Omental fat pad (tissue), 4 donors: ENCODE measurements at places on chromosomes 12 and 14. TPM values are rescaled to one million over a fixed set of nuclear protein-coding genes. Genes with fewer than 3 reads are reported as not detected.
A peak's percentile ranks its signal among the peaks of the same experiment; 100 is the strongest.

The POP5 gene
- 29.9 TPM for total RNA-seq

The OSGEP gene
- total RNA-seq = 30.9 TPM

The KLRC3 gene
- total RNA-seq = not detected

DNA sequence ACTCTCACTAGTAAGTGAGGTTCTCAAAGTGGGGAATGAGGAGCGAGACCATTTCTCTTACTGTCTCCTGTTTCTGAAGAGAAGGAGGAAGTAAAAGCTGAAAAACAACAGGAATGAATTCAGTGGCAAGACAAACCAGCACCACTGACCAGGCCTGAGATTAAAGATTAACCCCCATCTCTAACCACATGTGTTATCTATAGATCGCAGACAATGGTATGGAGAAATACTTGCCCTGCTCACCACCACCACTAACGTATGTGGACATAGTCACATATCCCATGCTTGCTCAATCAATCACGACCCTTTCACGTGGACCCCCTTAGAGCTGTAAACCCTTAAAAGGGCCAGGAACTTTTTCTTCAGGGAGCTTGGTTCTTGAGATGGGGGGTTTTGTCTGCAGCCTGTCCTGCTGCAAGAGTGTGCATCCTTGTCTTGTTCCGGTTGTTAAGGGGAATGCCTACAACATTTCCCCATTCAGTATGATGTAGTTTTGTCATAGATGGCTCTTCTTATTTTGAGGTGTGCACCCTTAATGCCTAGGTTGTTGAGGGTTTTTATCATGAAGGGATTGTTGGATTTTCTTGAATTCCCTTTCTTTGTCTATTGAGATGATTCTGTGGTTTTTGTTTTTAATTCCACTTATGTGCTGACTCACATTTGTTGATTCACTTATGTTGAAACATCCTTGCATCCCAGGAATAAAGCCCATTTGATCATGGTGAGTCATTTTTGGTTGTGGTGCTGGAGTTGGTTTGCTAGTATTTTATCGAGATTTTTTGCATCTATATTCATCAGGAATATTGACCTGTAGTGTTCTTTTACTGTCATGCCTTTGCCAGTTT is 698.8 kb upstream of the LMO3 start:
- no peak for DNase-seq

- no peak for DNase-seq
These were observed 30.1 kb downstream of the VCPKMT start for GRCh38 chr14:50086321-50086711.

- no peak for DNase-seq
These were observed 1374.6 kb downstream of the FSCB start for GRCh38 chr14:43132441-43132840.

DNA sequence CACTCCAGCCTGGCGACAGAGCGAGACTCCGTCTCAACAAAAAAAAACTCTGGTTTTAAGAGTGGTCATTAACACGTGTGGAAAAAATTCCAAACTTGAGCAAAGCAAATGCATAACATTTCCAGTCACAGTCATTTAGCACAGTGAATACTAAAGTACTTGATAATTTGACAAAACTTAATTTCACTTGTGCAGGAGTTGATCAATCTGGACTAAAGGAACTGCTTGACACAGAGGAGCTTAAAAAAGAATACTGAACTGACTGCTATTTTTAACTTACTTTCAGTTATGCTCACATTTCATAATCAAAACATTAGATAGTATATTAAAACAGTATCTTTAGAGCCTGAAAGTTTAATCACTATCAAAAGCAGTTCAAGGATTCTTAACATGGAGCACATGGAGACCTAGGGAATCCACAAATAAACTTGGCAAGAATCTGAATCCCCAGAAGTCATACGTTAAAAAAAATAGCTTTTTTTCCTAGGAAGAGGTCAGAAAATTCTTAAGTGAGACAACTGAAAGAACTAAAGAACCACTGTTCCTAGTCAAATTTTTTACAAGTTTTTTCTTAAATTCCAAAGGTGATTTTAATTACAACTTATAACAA is 7.4 kb downstream of the UBE2N start:
- DNase-seq = no peak

GRCh38 chr14:51188566-51189185 is 51.4 kb upstream of the TMX1 start:
- DNase-seq = no peak

The APAF1 gene
- 24.3 TPM for total RNA-seq

GRCh38 chr12:94839347-94839746 is 164.2 kb downstream of the NDUFA12 start:
- no peak for DNase-seq

The PTGDR gene
- 0.74 TPM for total RNA-seq

DNA sequence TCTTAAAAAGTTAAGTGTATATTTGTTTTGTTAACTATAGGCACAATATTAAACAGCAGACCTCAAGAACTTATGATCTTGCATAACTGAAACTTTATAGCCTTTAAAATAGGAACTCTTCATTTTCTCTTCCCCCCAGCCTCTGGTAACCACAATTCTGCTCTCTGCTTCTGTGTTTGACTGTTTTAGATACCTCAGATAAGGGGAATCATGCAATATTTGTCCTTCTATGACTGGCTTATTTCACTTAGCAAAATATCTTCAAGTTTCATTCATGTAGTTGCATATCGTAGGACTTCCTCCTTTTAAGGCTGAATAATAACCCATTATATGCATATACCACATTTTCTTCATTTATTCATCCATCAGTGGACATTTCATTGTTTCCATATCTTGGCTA is 131.3 kb downstream of the PTPRO start:
- no peak for DNase-seq

The NRIP2 gene
- total RNA-seq = 0.46 TPM

The KCNK10 gene
- not detected for total RNA-seq

GRCh38 chr12:123478762-123479161 is 20.8 kb downstream of the SNRNP35 start:
- DNase-seq = no peak

DNA sequence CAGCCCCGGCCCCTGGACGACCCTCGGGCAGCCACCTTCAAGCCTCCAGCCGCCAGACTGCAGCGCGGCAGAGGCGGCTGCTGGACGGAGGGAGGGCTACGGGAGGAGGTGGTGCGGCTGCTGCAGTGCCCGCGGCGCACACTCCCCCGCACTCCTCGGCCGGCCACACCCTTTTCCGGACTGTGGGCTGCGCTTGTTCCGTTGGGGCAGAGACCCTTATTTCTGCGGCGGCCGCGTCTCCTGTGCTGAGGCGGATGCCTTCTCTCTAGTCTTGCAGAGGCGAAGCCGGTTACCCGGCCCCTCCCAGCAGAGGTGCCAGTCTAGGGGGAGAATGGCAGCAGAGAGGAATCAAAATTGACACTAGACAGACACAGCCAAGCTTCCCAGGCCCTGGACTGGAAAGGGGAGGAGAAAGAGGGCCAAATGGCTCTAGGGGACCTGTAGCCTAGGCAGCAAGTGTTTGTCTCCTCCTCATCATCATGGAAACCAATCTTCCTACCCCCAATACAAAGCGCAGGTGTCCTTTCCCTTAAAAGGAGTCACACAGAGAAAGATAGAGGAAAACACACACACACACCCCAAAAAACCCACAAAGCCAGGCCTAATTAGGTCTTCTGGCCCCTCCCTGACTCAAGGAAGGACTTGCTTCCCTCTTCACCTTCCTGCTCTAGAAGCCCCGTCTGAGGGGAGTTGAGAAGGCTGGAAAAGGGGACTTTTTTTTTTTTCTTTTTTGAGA is 1.3 kb downstream of the ESYT1 start:
- DNase-seq = no peak

- DNase-seq = no peak
These were observed 584.1 kb downstream of the LRFN5 start for GRCh38 chr14:42190744-42191143.

- DNase-seq = no peak
These were observed 121.8 kb downstream of the TBC1D30 start for GRCh38 chr12:64946132-64946829.

- no peak for DNase-seq
These were observed 32.8 kb downstream of the MIA2 start for GRCh38 chr14:39266525-39266870.

The CDK4 gene
- total RNA-seq = 96.2 TPM

DNA sequence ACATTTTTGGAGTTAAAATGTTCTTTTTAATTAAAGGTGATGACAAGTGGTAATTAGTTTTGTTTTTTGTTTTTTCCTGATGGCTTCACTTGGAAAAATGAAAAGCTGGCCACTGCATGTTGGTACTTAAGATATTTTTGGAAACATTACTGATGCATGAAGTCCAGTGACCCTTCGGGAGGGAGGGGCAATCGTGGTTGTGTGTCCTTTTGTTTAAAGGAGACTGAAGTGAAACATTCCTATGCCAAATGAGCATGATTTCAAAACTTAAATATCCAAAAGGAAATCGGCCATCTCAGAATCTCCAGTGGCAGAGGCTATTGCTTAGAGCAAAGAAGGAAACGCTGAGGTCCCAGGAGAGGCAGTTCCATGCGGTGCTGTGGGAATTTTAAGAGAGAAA is 20.1 kb downstream of the LTBP2 start:
- DNase-seq = no peak

DNA sequence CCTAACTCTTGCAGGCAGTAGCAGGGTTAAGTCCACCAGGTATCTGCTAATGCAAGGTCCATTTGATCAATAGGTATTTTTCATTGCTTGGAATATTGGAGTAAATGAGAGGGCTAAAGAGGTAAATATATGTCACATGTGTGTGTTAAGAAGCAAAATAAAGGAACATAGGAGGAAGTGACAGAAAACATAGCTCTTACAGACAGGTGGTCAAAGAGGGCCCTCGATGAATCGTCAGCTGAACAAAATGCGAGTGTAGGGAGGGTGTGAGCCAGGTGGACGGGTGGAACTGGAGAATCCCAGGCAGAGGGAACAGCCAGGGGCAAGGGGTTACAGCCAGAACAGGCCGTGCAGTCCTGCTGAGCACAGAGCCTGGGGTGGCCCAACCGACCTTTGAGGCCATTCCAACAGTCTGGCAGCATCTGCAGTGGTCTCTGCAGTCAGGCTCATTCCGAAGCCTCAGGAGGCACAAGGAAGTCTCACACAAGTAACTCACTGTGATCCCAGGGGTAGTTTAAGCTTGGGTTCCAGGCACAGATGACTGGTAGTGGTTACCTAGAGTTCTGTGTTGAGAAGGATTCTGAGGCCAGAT is 43.2 kb downstream of the CCDC88C start:
- DNase-seq = no peak

DNA sequence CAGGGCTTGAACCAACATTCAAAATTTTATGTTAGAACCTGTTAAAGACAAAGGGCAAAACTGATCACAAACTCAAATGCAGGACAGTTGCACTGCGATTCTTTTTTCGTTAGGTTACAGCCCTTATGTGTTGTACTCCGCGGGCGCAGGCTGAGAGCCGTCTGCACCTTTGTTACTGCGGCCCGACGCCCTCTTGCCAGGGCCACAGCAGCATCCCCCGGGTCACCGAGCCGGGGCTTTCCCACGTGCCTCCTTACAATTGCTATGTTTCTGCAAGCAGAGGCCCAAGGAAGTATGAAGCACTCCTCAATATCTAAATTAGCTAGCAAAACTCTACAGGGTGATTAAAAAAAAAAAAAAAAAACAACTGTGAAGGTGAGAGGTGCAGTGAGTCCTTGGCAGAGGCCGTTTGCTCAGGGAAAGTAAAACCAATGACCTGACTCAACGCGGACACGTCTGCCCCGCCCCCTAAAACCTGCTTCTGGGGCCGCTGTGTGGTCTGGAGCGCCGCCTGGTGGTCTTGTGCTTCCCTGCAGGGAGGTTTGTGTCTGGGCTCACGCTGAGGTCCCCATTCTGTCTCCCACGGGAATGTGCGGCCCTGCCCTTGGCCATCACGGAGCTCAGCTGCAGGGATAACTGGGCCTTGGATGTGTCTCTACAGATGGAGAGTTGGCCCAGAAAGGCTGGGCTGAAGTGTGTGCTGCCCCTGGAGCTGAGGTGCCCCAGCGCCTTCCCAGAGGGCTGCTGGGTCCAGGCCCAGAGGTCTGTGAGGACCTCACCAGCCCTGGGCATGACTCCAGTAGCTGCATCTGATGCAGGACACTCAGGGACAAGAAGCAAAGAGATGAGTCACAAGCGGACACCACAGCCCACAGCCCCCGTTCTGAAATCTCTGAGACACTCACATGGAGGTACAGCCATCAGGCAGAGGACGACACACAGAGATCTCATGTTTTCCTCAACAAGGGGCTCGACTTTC is 418.5 kb downstream of the TMEM121 start:
- peak; percentile 66 for DNase-seq

The TUNAR gene
- not detected for total RNA-seq

GRCh38 chr12:27572486-27573255 is 48.7 kb downstream of the PPFIBP1 start:
- DNase-seq = no peak

The AQP2 gene
- total RNA-seq = not detected

The UBR7 gene
- total RNA-seq = 12.0 TPM

GRCh38 chr14:89308232-89308959 is 108.6 kb downstream of the FOXN3 start:
- DNase-seq = no peak

DNA sequence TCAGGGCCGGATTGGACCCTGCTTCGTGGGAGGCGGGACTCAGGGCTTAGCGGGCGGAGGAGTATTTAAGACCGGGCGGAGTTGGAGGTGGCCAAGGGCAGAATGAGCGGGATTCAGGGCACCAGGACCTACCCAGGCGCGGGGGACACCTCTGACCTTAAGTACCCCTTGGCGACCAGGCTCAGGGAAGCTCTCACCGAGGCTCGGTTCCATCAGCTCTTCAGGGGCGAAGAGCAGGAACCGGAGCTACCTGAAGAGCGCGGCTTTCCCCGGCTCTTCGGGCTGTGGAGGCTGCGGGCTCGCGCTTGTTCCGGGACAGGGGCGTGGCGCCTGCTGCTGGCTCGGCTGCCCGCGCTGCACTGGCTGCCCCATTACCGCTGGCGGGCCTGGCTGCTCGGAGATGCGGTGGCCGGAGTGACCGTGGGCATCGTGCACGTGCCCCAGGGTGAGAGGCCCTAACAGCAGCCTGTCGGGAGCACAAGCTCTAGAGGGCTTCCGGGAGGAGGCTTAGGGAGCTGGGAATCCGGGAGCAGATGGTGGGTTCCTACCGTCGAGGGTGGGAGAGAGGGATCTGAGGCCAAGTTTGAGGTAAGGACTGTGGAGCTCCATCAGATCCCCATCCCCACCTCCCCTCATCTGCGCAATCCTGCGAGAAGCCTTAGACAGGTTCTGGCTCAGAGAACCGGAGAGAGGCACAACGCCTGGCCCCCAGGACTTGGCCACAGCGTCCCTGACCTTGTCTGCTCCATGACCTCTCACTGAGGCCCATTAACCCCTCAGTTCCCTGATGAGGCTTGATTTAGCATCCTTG is 8.4 kb downstream of the ARHGEF25 start:
- no peak for DNase-seq

- no peak for DNase-seq
These were observed 120.9 kb downstream of the DAAM1 start for GRCh38 chr14:59309291-59309900.

DNA sequence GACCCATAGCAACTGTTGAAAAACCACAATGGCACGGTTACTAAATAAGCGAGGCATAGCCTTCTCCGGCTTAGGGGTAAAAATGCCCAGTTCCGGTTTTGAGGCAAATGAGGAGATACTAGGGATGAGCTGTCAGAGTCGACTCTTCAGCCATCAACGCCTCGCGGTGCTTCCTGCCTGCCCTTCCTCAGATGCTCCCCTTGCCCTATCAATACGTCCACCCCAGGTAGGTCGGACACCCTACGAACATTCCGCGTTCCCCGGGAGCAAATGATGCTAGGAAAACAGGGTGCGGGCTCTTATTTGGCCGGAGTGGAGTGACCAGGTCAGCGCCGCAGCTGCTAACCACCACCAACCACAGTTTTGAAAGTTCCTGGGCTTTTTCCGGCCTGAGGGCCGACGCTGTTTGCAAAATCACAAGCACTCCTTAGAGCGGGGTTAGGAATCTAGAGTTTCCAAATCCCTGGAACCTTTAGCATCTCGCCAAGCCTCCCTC is 1.2 kb downstream of the SRSF9 start:
- peak; percentile 29 for DNase-seq
